Stimulated activated CD4-positive, alpha-beta T cell treated with anti-CD3 and anti-CD28 coated beads, Interleukin-4, amount 100 ng/mL, for 1 hour (primary cell): ENCODE measurements at places on chromosomes 2 and 18.

DNA sequence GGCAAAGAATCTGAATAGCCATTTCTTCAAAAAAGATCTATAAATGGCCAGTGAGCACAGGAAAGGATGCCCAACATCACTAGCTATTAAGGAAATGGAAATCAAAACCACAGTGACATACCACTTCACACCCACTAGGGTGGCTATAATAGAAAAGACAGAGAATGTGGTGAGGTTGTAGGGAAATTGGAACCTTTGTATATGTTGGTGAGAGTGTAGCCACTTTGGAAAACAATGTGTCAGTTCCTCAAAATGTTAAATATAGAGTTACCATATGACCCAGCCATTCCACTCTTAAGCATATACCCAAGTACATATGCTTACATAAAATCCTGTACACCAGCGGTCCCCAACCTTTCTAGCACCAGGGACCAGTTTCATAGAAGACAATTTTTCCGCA is 152.8 kb downstream of the SMAD2 start:
- no peak for DNase-seq

GRCh38 chr2:190533968-190534309 is 583 bp downstream of the NEMP2 start:
- DNase-seq: peak; percentile 46

- DNase-seq: no peak
Observed at GRCh38 chr18:10400534-10401307, 53.7 kb upstream of the APCDD1 start.

DNA sequence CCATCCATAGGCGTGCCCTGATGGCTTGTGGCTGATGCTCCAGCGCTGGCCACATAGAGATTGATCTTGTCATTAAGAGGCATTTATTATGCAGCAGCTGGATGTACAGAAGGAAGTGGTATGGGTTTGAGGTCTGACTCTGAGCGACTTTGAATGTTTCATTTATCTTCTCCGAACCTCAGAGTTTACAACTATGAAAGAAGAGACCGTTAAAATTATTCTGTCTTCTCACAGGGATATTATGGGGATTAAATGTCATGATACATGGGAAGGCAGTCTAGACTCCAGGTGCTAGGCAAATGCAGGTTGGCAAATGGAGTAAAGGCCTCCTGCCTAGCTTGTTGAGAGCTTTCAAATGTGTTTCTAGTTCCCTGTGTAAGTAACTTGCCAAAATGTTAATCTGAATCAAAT is 30.3 kb downstream of the MOGAT1 start:
- DNase-seq: no peak

- no peak for DNase-seq
Observed at GRCh38 chr18:46414863-46415262, 242.2 kb downstream of the LOXHD1 start.

DNA sequence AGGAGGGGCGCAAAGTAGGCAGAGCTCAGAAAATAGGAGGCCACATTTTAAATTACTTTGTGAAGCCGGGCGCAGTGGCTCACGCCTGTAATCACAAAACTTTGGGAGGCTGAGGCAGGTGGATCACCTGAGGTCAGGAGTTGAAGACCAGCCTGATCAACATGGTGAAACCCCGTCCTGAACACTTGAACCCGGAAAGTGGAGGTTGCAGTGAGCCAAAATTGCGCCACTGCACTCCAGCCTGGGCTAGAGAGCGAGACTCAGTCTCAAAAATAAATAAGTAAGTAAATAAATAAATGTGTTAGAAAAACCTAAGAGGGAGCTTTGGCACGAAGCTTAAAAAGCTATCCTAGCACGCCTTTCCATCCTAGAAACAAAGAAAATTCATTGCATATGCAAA is 105.5 kb downstream of the TFCP2L1 start:
- DNase-seq: no peak

DNA sequence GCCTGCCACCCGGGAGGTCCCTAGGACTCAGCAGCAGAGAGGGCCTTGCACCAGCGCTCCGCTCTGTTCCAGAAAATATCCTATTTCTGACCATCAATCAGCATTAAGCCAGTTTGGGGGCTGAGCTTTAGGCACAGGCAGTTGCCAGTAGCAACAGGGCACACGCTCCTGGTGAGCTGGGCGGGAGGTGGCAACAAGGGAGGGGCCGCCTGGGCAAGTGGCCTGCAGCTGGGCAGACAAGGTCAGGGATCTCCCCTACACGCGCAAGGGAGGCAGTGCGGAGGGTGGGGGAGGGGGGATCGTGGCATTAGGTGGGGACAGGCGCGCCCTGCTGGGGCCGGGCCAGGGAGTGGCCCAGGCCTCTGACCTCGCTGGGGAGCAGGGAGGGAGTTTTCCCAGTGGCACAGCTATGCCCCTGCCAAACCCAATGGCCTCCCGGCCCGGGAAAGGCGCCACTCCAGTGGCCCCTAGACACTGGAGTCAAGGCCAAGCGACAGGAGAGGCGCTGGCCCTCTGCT is 302.8 kb downstream of the NCKAP5 start:
- DNase-seq: no peak
